Stimulated activated naive CD4-positive, alpha-beta T cell treated with Interleukin-2 at 50 U/mL for 16 hours (primary cell): ENCODE measurements at places on chromosomes 4 and X.

GRCh38 chr4:90189178-90189577 is 62.0 kb downstream of the CCSER1 start:
- no peak for DNase-seq

DNA sequence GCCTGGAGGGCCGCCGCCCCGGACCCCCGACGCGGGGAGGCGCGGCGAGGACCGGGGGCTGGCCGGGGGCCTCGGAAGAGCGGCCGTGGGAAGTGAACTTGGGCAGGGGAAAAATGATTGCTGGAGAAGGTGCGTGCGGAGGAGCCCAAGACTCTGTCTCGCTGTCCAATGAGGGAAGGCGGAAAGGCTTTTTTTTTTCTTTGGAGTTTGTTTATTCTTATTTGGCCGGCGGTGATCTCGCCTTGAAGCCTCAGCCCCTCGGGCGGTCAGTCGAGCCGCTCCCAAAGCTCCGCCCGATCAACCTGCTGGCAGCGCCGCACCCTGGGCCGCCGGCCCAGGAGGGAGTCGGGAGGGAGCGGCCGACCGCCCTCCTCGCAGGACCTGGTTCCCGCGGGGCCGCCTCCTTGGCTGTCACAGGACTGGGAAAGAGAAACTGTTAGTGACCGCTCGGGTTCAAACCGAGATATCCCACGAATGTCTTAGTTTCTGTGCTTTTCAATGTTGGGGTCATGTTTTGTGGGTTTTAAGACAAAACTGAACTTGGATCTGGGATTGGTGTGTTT is 2.5 kb downstream of the CPEB2 start:
- peak; percentile 23 for DNase-seq

DNA sequence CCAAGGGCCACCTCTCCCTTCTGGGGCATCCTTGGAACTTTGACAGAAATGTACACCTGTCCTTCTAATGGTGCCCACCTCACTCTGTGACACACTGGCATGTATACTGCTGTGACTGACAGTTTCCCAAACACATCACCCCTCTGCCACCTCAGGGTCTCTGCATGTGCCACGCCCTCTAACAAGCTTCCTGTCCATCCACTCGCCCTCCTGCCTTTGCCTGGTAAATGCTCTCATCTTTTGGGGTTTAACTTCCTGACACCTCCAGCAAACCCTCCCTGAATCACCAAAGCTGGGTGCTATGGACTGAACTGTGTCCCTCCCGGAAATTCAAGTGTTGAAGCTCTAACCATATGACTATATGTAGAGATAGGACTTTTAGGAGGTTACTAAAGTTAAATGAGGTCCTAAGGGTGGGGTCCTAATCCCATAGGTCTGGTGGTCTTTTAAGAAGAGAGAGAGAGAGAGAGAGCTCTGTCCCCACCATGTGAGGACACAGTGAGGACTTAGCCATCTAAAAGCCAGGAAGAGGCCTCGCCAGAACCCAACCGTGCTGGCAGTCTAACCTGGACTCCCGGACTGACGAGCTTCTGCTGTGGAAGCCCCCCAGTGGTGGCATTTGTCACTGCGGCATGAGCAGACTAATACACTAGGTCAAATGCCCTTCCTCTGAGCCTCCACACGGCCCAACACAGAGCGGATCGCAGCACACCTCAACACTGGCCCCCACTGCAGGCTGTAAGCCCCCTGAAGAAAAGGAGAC is 95.6 kb downstream of the AFAP1 start:
- DNase-seq: peak; percentile 65

DNA sequence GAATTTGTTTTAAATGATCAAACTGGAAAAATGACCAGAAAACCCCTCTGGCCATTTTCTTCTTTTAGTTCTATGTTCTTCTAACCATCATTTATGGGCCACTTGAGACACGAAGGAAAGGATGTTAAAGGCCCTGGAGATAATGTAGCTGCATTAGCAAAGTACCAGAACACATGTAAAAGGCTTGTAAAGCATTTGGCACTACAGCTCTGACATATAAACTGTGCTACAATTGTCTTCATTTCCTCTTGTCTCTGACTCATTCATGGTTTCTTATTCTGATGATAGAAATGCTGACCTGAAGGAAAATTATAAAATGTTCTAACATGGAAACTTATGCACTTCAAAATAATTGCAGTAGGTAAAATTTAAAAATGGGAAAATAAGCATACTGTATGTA is 388.7 kb downstream of the FAT4 start:
- DNase-seq: no peak

DNA sequence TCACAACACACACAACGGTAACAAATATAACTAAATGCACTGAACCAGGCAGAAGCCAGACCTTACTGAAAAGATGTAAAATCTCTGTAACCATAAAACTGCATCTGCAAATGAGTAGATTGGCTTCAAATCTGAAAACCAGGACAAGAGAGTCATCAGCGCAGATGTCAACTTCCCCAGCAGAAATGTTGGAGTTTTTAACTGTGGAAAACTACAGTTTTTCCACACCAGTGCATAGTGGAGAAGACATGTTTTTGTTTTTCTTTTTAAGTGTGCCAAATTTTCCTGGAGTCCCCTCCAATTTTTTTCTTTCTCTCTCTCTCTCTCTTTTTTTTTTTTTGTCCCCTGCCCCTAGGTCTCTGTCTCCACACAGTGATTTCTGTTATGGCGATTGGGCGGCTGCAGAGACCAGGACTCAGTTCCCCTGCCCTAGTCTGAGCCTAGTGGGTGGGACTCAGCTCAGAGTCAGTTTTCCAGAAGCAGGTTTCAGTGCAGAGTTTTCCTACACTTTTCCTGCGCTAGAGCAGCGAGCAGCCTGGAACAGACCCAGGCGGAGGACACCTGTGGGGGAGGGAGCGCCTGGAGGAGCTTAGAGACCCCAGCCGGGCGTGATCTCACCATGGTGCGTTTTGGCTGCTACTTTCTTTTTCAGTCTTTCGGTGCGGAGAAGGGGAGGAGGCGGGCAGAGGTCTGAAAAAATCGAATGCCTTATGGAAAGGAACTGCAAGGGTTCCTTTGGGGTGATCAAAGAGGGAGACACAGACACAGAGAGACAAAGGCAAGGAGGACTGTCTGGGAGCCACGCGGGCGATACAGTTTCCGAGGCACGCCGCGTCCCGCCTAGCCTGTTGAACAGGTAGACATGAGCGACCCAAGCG is at the start of gene GUCY1A1:
Gene GUCY1A1, plus strand, starts transcription at position 505 of the 878 bp plus-strand sequence. CDS start 30,020 bp downstream, outside the sequence.
- no peak for DNase-seq
